NCI-H1436 treated with DMSO at 0.1 percent for 48 hours (cell line): ENCODE measurements at places on chromosomes 6 and 20.

DNA sequence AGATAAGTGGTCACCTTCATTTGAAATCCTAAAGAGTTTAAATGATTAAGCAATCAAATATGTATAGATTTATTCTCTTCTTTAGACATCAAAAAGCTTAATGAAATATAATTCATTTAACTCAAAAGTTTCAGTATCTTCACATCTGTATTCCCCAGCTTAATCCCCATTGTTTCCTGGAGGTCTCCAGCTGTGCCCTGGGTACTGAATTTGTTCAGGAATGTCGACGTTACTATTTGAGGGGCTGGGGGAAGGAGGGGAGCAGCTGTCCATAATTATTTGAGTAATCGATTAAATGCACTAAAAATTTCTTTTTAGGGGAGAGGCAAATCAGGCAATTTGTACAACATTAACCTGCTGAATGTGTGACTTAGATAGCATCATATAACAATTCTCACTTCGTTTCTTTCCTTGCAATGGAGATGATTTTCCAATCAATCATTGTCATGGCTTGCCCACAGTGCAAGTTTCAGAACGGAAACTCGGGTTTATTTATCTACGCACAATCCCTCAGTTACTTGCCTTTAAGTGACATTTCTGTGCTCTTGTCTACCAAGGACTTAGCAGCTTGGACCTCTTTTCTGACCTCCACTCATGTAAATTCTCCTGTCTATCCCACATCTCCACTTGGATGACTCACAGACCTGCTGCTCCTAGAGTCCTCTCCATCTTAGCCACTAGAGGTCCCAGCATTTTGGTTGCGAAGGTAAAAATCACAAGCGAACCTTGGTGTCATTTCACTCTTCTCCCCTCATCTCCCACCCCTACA lies 3.9 kb downstream of the DOK5 start:
- DNase-seq: no peak

GRCh38 chr20:2255926-2256531 lies 39.8 kb upstream of the TGM3 start:
- no peak for DNase-seq

DNA sequence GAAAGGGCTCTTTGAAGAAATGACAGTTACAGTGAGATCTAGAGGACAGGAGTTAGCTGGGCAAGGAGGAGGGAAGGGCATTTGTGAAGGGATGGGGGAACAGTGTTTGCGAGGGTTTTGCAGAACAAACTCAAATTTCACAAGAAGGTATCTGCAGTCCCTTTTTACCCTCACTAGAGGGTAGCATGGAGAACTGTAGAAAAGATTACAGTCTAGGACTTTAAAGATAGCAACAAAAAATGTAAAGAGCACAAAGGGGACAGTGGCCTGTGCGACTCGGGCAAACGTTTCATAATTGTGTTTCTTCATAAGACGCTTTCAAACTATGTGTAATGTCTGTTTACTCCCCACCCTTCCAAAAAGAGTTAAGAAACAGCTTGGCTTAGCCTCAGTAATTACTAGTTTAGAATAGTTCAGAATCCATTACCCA lies 21.2 kb upstream of the ASXL1 start:
- DNase-seq: no peak

DNA sequence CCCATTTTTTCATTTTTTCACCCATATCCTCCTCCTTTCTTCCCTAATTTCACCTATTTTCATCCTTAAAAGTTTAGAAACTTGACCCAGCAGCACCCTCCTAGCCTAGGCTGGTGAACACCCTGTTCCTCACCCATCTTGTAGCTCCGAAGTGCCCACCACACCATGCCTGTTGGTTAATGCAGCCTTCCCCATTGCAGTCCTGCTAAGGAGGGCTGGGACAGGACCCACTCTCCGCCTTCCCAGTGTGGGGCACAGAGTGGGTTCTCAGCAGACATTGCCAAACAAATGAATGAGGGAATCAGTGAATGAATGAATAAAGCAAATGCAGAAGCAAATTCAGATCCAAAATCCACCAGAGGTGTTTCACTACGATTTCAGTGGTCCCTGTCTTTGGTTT lies 45.7 kb downstream of the CTCFL start:
- DNase-seq: no peak
